NCI-H2029 (cell line): ENCODE measurements at places on chromosomes 3 and 15.

DNA sequence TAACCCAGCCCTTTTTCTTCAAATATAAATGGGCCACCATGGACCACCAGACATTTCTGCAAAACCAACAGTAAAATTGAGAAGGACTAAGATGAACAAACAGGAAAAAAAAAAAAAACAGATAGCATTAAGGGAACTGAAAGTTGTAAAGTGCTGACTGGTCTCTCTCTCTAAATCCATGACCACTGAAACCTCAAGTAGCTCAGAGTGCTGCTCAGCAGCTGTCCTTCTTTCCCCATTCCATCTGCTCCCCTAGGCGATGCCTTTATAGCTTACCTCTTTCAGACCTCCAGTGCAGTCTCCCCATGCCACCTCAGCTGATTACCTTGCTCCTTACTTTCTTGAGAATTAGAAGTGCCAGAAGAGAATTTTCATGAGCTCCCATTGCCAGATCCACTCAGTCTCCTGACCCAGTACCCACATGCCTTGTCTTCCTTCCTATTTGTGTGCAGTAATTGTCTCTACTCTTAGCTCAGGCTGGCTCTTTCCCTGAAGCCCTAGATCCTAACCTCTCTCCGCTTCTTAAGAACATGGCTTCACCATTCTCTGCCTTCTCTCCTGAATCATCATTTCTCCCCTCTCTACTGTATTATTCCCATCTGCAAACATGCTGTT lies 23.9 kb upstream of the XIRP1 start:
- DNase-seq = no peak

- DNase-seq = no peak
Measured at GRCh38 chr15:90744759-90745402, 27.7 kb downstream of the BLM start.

GRCh38 chr3:81602781-81603180 lies 158.7 kb downstream of the GBE1 start:
- DNase-seq = no peak

GRCh38 chr3:8305371-8305770 lies 196.3 kb upstream of the LMCD1 start:
- DNase-seq = no peak

DNA sequence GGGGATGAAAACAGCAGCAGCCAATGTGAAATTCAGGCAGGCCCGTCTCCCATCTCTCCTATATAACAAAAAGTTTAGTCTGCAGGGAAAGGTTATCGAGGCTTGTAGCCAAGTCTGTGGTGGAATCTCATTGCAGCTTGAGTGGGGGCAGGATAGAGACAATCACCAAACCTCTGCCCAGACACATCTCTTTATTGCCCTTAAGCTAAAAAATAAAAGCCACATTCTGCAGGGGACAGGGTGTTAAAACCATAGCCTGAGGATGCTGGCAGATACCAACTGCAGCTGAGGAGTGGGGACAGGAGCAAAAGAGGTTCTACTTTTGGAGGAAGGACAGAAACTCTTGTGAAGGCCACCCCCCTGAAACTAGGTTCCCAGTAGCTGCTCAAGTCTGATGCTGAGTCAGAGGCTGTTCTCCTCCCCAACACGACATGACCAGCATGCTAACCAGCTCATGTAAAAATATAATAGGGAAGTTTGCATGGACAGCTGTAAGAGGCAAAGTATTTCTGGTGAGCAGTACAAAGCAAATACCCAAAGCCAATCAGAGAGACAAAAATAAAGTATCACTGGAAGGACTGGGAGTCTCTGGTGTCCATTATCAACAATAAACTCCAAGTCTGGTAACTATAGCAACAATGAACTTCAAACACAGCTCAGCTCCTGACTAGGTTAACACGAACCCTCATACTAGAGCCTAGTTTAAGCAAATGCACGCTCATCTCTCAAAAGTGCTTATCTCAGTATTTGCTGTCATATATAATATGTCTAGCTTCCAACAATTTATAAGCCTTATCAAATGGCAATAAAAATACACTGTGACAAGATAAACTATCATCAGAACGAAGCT lies 362.2 kb upstream of the SLCO3A1 start:
- DNase-seq = no peak

DNA sequence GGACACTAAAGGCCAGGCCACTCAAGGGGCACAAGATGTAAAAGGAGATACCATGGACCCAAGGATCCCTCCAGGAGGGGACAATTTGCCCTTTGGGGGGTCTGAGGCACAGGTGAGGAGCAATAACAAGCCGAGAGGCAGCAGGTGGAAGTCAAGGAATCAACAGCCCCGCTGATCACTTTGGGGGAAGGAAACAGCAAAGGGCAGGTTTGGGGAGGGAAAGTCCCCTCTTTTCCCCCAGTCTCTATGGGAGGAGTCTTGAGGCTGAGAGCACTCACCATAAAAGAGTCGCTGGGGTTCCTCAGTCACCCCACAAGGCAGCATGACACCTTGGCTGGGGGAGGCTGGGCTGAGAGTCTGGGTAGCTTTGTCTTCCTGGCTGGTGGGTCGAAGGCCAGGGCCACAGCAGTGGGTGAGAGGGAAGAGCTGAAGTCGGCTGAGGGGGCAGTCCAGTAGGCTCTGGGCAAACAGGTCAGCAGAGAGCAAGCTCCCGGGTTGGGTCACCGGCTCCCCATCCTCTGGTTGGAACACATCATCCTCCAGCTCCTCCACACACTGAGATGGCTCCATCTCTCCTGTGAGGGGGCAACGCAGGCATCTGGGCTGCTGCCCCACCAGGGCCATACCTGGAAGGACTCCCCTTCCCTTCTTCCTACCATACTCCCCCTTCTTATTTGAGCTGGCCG lies 3.0 kb downstream of the BMF start:
- no peak for DNase-seq

DNA sequence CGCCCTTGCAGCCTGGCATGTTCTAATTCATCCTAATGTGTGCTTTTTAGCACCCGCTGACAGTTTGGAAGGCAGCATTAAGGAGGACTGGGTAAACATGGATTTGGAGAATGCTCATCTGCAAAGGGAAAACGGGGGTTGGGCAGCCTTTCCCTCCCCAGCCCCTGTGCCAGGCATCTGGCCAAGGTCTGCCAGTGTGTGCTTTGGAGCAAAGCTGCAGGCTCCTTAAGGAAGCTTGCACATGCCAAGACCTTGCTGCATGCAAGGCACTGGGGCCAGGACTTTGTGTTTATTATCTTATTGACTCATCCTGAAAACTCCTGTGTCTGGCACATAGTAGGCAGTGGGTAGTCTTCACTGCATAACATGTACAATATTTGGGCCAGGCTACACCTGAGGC lies 20.1 kb downstream of the FAM3D start:
- no peak for DNase-seq

- DNase-seq = no peak
Measured at GRCh38 chr3:42608581-42608980, 8.1 kb downstream of the NKTR start.

DNA sequence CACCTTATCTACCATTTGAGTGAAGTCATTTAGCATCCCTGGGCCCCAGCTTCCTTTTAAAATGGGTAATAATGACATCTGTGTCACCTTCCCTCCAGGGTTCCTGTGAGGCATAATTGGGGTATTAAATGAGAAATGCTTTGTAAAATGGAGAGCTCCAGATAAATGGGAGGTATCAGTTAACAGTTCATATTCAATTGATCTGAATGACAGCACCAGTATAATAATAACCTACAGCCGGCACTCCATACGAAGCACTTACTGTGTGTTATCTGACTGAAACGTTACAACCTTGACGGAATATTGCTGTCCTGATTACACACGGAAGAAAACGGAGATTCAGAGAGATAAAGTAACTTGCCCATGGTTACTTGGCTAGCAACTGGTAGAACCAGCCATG lies 53.6 kb downstream of the BHLHE40 start:
- no peak for DNase-seq

DNA sequence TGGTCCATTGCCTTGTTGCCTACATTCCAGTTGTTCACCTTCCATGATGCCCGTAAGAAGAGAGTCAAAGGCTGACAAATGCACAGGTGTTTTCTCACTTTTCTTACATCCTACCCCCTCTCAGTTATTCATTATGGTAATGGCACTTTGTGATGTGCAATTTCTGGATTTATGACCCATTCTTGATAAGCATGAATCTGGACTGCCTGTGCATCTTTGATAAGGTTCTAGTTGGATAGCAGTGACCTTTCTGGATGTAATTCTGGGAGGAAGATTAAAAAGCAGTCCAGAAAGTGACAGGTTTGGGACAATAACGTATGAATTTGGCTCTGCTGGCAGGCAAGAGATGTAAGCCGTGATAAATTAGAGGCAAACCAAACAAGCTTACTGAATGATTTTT lies 101.5 kb downstream of the ROBO2 start:
- DNase-seq = no peak

DNA sequence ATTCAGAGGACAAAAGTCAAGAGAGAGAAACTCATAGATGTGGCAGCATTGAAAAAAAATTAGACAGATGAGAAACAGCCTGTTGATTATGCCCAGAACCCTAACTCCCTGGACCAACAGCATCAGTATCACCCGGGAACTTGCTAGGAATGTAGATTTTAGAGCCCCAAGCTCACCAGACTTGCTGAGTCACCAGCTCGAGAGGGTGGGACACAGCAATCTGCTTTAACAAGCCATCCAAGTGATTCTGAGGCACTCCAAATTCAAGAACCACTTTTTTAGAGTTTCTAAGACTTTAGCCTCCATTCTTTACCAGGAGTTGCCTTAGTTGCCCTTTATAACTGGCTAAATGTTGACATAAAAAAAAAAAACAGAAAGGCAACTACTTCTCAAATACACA lies 70.9 kb downstream of the CGGBP1 start:
- no peak for DNase-seq

GRCh38 chr3:194189243-194189791 lies 53.4 kb downstream of the HES1 start:
- DNase-seq = no peak

- DNase-seq = no peak
Measured at GRCh38 chr3:45135959-45136358, 10.2 kb downstream of the CDCP1 start.

- DNase-seq = no peak
Measured at GRCh38 chr3:83649692-83650091, 1309.1 kb upstream of the CADM2 start.

- peak; percentile 0 for DNase-seq
Measured at GRCh38 chr3:186940967-186941366, 10.6 kb downstream of the ST6GAL1 start.

GRCh38 chr3:131762981-131763564 lies 260.3 kb upstream of the MRPL3 start:
- DNase-seq = no peak

DNA sequence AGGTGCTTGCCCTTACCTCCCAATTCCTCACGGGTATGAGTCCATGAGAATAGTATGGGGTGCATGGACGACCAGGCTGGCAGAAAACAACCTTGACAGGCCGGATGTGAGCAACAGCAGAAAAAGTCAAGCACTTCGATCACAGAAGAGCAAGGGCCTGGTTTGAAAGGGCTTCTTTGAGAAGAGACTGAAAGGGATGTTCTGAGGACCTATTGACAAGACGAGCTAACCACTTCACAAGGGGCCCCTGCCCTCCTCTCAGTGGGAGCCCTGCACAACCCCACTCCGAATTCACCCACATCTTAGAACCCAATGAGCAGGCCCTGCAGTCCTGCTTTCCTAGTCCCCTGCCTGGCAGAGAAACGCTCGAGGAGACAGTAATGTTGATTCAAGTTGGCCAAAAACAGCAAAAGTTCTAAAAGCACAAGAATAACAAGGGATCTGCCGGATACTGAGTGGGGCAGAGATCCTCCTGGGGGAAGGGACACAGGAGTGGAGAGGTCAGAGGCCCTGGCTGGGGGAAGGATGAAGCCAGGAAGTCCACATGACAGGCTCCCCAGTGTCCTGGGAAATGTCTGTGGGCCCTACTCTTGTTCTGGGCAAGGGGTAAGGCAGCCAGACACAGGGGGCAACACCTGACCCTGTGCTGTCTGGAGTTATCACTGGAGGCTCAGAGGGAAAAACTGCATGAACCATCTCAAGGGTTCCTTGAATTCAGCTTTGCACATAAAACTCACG lies 14.8 kb upstream of the CX3CR1 start:
- DNase-seq = no peak

GRCh38 chr3:120497818-120498217 lies 47.0 kb upstream of the FSTL1 start:
- no peak for DNase-seq

DNA sequence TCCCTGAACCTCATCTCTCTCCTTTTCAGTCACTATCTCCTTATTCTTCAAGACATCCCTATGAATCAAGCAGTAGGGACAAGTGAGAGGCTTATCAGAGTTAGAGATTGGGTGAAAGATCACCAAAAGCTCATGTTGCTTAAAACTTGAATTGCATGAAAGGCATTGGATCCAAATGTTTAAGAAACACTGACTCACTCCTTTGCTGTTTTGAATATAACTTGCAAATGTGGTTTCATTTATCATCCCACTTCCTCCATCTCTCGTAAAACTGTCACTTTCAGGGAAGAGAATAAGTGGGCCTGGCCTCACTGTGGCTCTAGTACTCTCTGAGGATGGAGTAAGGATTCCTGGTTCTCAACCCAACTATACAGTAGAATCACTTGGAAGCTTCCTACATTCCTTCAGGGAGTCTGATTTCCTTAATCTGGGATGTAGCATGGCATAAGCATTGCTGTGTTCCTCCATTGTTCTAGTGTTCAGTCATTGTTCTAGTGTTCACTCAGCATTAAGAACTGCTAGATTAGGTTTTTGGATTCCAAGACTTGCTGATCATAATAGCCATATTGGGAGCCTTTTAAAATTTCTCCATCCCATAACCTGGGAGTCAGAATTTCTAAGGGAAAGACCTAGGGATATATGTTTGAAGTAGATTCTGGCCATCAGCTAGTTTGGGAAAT lies 171.8 kb downstream of the TMEM108 start:
- no peak for DNase-seq

DNA sequence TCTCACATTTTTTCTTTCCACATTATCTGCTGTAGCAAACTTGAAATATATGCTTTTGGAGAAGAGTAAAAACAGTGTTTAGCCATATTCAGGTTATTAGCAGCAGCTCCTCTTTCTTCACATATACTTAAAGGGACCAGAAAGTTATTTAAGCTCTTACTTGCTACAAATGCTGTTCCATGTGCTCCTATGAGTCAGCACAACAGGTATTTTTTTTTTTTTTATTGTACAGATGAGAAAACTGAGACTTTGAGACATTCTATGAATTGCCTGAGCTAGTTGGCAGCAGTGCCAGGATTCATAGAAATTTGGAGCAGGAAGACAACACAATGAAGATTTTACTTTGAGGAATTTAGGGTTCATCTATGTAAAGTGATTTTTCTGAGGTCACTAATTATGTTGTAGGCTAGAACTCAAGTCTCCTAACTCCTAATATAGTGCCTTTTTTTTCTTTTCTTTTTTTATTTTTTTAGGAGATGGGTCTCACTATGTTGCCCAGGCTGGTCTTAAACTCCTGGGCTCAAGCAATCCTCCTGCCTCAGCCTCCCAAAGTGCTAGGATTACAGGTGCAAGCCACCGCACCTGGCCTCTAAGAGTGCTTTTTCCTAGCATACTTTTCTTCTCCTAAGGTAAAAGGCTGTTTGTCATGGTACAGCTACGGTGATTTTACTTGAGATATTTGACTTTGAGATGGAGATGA lies 23.6 kb downstream of the SETD5 start:
- DNase-seq = no peak

DNA sequence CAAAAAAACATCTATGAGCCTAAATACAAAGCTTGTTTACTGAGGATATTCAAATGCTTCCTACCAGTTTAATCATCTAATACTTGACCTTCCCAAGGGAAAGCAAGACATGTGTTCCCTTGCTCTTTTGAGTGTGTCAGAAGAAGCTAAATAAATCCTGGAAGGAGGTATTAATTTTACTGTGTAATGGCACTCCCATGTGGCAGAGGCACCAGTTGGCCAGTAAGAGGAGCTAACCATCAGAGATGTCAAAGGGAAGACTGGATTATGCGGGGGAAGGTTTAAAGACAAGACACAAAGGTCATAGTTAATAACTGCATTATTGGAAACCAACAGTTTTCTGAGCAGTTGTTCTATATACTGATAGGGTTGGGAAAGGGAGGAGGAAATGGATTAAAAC lies 125.1 kb downstream of the SUCLG2 start:
- no peak for DNase-seq
